ENCODE measurements at places on chromosomes 7 and 10. TPM values are rescaled to one million over a fixed set of nuclear protein-coding genes. Genes with fewer than 3 reads are reported as not detected.

PTPRZ1 gene
- not detected for total RNA-seq

OPALIN gene
- not detected for total RNA-seq

GRCh38 chr7:3300221-3300650, 816 bp upstream of the SDK1 start:
- no peaks in the 10 kb centered on the region for H3K36me3 ChIP-seq
- no peak overlapping the region for H3K27ac ChIP-seq
- H3K4me1 ChIP-seq = no peaks in the 10 kb centered on the region
- no peak for DNase-seq

- H3K36me3 ChIP-seq = peaks cover 23% of the 10 kb centered on the region
- H3K27ac ChIP-seq = peak overlapping the region; percentile 33
- peaks cover 72% of the 10 kb centered on the region for H3K4me1 ChIP-seq
- H3K4me3 ChIP-seq = no peak overlapping the region
Measured at GRCh38 chr10:77591238-77591880, 46.2 kb downstream of the KCNMA1 start.

DNA sequence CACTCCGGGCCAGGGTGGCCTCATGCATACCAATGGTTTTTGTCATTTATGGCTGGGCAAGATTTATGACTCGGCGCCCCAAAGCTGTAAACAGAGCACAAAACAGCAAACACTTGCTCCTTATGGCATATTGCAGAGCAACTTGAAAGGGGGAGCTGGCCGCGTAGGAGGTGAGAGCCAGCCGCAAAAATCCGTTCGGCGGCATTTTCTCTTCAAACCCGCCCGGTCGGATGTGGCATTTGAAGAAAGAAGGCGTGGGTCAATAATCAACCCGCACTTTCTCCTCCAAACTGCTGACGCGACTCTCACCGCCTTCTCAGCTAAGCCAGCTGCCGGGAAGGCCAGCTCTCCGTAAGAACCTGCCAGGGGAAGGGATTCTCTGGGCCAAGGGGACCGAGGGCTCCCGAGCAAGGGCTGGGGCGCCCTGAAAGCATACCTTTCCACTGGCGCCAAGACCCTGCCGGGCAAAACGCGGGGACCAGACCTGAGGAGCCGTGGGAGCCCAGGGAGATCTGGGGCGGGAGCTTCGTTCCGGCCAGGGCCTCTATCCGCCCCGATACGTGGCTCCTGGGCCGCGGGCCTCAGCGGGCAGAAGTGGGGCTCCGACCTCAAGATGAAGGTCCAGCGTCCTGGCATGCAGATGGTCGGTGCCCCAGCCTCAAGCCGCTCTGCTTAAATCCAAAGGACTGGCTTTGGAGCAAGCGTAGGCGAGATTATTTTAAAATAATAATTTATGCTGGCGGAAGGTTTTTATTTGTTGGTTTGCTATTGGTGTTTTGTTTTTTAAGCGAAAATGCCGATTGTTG, 12.9 kb upstream of the HOXA2 start:
- peaks cover 22% of the 10 kb centered on the region for H3K27me3 ChIP-seq
- H3K4me3 ChIP-seq = peak overlapping the region; percentile 64
- DNase-seq = peak; percentile 67
- no peaks in the 10 kb centered on the region for H3K36me3 ChIP-seq

- no peaks in the 10 kb centered on the region for H3K36me3 ChIP-seq
- H3K4me3 ChIP-seq = no peak overlapping the region
- H3K27me3 ChIP-seq = peaks cover 29% of the 10 kb centered on the region
- no peaks in the 10 kb centered on the region for H3K4me1 ChIP-seq
- no peak overlapping the region for H3K27ac ChIP-seq
- DNase-seq = peak; percentile 55
Measured at GRCh38 chr10:118798231-118798662, 43.5 kb upstream of the CACUL1 start.

GRCh38 chr7:63040966-63041610, 957.6 kb upstream of the ZNF722 start:
- H3K36me3 ChIP-seq = no peaks in the 10 kb centered on the region
- no peaks in the 10 kb centered on the region for H3K4me1 ChIP-seq
- no peak overlapping the region for H3K4me3 ChIP-seq
- no peaks in the 10 kb centered on the region for H3K27me3 ChIP-seq

DNA sequence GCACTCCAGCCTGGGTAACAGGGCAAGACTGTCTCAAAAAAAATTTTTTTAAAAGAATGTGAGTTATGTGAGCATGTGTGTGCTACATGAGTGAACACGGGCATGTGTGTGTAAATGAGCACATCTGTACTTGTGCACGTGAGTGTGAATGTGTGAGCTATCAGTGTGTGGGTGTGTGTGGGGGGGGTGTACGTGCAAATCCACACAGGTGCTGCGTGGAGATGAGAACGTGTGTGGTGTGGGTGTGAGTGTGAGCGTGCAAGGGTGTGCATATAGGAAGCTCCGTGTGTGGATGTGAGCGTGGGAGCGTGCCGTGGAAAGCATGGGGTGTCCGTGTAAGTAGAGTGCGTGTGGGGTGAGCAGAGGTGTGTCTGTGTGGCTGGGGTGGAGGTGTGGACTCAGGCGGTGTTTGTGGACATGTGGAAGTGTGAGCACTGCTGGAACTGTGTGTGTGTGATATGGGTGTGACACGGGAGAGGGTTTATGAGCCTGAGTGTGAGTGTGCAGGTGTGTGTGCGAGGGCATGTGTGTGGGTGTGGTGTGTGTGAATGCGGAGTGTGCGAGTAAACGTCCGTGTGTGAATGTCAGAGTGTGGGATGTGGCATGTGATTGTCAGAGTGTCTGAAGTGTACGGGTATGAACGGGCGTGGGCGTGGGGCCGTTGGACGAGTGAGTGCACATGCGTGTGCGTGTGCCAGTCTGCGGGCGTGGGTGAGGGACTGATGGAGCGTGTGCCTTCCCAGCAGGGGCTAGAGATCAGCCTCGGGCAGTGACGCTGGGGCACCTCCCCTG, 45.9 kb upstream of the TNRC18 start:
- H3K36me3 ChIP-seq = peaks cover 10% of the 10 kb centered on the region
- DNase-seq = no peak
- no peaks in the 10 kb centered on the region for H3K4me1 ChIP-seq
- peaks cover 4% of the 10 kb centered on the region for H3K27me3 ChIP-seq
- no peak overlapping the region for H3K4me3 ChIP-seq

GRCh38 chr10:100907773-100908363, 4.9 kb upstream of the SLF2 start:
- H3K36me3 ChIP-seq = no peaks in the 10 kb centered on the region
- no peak overlapping the region for H3K27ac ChIP-seq
- peaks cover 5% of the 10 kb centered on the region for H3K27me3 ChIP-seq
- H3K4me1 ChIP-seq = peaks cover 33% of the 10 kb centered on the region
- no peak overlapping the region for H3K4me3 ChIP-seq

GRCh38 chr7:45455662-45456061, 118.5 kb upstream of the ADCY1 start:
- no peaks in the 10 kb centered on the region for H3K36me3 ChIP-seq
- peaks cover 4% of the 10 kb centered on the region for H3K4me1 ChIP-seq
- peaks cover 19% of the 10 kb centered on the region for H3K27me3 ChIP-seq
- no peak overlapping the region for H3K27ac ChIP-seq
- DNase-seq = no peak
- no peak overlapping the region for H3K4me3 ChIP-seq

DNA sequence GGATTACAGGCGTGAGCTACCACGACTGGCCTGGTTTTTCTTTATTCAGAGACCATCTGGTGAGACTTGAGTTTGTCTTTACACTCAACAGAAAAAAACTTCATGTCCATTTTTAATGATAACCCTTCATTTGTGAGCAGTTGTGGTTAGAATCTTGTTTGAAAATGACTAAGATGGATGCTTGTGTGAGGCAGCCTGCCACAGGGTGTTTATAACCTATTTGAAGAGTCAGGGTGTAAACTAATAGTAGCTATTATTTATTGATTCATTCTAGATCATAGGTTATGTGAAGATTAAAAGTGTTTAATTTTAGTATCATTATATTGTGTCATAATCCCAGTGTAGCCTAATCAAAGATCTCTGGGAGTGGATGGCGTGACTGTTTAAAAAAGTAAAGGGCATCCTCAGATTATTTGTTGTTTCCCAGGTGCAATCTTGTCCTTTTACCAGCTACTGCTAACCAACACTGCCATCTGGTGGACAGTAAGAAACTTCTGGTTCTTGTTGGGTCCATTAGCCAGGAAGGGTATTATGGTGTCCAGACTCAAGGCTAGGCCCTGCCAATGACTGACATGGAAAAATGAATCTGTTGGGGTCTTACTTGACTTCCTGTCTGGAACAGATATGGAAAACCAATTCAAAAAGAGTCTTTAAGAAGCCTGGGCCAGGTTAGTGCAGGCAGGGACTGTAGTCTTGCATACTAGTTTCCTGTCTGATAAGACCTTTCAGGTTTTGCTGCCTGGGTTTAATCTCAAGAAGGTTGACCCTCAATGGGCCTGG, 24.9 kb downstream of the NRBF2 start:
- H3K4me3 ChIP-seq = no peak overlapping the region
- DNase-seq = peak; percentile 77
- H3K36me3 ChIP-seq = peaks cover 23% of the 10 kb centered on the region
- no peak overlapping the region for H3K27ac ChIP-seq
- peaks cover 27% of the 10 kb centered on the region for H3K4me1 ChIP-seq

- peaks cover 26% of the 10 kb centered on the region for H3K36me3 ChIP-seq
- H3K27ac ChIP-seq = no peak overlapping the region
- no peak overlapping the region for H3K4me3 ChIP-seq
- no peaks in the 10 kb centered on the region for H3K4me1 ChIP-seq
Measured at GRCh38 chr10:129772468-129773358, 191.4 kb downstream of the EBF3 start.

DNA sequence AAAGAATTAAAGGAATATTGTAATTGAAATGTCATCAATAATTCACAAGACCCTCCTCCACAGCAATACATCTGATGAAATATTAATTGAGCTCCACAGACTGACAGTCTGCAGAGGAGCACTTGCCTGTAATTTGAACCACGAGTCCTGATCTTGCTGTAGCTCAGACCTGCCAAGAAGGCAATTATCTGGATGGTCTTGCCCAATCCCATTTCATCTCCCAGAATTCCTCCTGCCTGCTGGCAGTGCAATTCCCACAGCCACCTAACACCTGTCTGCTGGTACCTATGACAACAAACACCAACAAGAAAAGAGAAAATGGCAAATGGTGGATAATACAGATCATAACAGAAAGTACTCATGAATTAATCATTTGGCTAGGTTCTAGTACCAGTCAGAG, 38.5 kb downstream of the ERCC6 start:
- H3K4me3 ChIP-seq = no peak overlapping the region
- H3K27me3 ChIP-seq = no peaks in the 10 kb centered on the region
- peaks cover 30% of the 10 kb centered on the region for H3K4me1 ChIP-seq
- peaks cover 29% of the 10 kb centered on the region for H3K36me3 ChIP-seq
- no peak overlapping the region for H3K27ac ChIP-seq

DNA sequence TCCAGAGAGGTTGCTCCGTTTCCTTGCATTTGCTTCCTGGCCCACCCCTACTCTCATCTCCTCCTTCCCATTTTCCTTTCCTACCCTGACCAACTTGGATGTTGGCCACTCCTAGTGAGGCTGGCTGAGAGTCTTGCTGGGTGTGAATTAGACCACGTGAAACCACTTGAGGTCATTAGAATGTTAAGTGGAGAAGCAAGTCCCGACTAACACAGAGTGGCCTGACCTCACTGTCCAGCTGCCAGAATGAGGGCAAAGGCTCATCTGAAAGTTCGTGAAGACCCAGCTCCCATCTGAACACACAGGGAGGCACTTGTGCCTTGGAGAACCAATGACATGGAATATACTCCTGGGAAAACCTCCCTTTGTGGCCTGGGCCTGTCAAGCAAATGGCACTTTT, 80.8 kb downstream of the WDR11 start:
- peaks cover 10% of the 10 kb centered on the region for H3K27me3 ChIP-seq
- H3K4me3 ChIP-seq = no peak overlapping the region
- H3K36me3 ChIP-seq = no peaks in the 10 kb centered on the region
- H3K27ac ChIP-seq = no peak overlapping the region
- H3K4me1 ChIP-seq = no peaks in the 10 kb centered on the region

DNA sequence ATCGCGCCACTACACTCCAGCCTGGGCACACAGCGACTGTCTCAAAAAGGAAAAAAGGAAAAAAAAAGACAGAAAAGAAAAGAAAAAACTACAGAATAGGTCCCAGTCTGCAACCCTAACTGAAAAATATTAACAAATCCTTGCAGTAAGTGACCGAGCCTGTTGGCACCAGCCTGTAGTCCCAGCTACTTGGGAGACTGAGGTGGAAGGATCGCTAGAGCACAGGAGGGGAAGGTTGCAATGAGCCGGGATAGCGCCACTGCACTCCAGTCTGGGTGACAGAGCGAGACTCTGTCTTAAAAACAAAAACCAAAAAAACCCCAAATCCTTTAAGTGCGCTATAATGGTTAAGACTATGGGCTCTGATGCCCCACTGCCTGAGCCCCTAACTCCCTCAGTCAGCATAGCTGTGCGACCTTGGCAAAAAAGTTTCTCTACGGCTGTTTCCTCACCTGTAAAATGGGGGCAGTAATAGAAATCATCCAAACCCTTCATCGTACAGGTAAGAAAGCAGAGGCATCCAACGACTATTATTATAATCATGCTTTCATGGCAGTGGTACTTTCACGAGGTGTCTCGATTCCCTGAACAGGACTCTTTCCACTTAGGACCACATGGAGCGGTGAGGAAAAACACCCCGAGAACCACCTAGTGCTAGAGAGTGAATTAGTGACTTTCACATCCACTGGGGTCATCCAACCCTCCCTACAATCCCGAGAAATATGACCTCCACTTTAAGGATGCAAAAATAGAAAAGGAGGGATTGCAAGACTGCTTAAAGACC, 755 bp downstream of the TOMM7 start:
- peak; percentile 20 for DNase-seq
- peak overlapping the region; percentile 97 for H3K4me3 ChIP-seq
- H3K4me1 ChIP-seq = peaks cover 37% of the 10 kb centered on the region
- peaks cover 34% of the 10 kb centered on the region for H3K36me3 ChIP-seq
- H3K27ac ChIP-seq = peak overlapping the region; percentile 98
- H3K27me3 ChIP-seq = no peaks in the 10 kb centered on the region

GRCh38 chr7:26583094-26583648, 281.2 kb downstream of the SKAP2 start:
- no peak overlapping the region for H3K27ac ChIP-seq
- no peaks in the 10 kb centered on the region for H3K27me3 ChIP-seq
- H3K4me3 ChIP-seq = no peak overlapping the region
- H3K36me3 ChIP-seq = no peaks in the 10 kb centered on the region
- H3K4me1 ChIP-seq = no peaks in the 10 kb centered on the region

DNA sequence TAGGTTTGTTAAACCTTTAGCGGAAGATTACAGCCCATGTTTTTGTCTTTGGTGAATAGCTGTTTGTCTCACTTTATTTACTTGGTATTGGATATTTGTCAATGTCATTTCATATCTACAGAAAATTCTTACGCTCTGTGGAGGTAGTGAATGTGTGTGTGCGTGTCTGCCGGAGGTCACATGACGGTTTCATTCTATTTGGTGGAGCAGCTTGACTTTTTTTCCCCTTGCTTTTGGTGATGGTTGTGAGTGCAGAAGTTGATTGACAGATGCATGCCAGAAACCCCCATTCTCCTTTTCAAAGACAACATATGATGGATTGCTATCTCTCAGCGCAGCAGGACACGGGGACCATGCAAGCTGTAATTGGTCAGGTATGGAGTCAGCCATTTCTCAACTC, at the start of gene POU6F2:
Gene POU6F2 (plus strand): TSS at position 225 of the 400 bp plus-strand sequence. CDS start 45 bp downstream, at position 270.
- H3K36me3 ChIP-seq = no peaks in the 10 kb centered on the region
- no peak for DNase-seq
- no peak within 1 kb of the TSS for H3K27ac ChIP-seq

GRCh38 chr10:69088801-69089501, 1.0 kb downstream of the SRGN start:
- H3K27ac ChIP-seq = peak overlapping the region; percentile 94
- H3K27me3 ChIP-seq = no peaks in the 10 kb centered on the region
- peak; percentile 39 for DNase-seq

GRCh38 chr7:2403718-2404648, 572 bp downstream of the CHST12 start:
- H3K27me3 ChIP-seq = peaks cover 2% of the 10 kb centered on the region
- no peak overlapping the region for H3K27ac ChIP-seq
- peaks cover 41% of the 10 kb centered on the region for H3K4me1 ChIP-seq
- peak; percentile 12 for DNase-seq

All from HFFc6 (cell line).